ENCODE measurements at places on chromosomes 11 and 22. TPM values are rescaled to one million over a fixed set of nuclear protein-coding genes. Genes with fewer than 3 reads are reported as not detected.

The LBHD1 gene
- 3.7 TPM for total RNA-seq

The RIMBP3B gene
- total RNA-seq, result 0.08 TPM

The ZP1 gene
- not detected for total RNA-seq

The CHST1 gene
- total RNA-seq, result 3.0 TPM

The OTOG gene
- total RNA-seq, result not detected

The SYT12 gene
- 0.11 TPM for total RNA-seq

All from right cardiac atrium (tissue), 5 donors.